ENCODE measurements at places on chromosomes 2 and 18. TPM values are rescaled to one million over a fixed set of nuclear protein-coding genes. Genes with fewer than 3 reads are reported as not detected.

- H3K4me1 ChIP-seq = no peaks in the 10 kb centered on the region
- no peak overlapping the region for H3K27ac ChIP-seq
- H3K36me3 ChIP-seq = no peaks in the 10 kb centered on the region
- no peaks in the 10 kb centered on the region for H3K27me3 ChIP-seq
Measured at GRCh38 chr18:5930789-5931188, 35.5 kb upstream of the TMEM200C start.

DNA sequence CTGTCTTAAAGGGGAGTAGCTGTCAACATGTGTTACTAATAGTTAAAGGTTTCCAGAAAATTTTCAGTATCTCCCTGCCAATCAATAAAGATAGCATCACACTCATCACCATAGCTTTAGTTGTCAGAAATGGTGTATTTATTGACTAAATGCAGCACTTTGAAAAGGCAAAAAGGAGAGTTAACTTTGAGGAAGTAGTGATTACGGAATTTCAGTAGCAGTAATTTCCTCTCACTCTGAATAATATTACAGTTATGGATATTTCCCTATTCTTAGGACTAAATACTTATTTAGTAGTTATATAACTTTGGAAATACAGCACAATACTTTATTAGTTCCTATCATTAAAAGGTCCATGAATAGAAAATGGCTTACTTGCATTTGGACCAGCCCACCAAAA, 250.5 kb downstream of the CAMKMT start:
- H3K4me1 ChIP-seq = peaks cover 8% of the 10 kb centered on the region
- no peaks in the 10 kb centered on the region for H3K36me3 ChIP-seq
- no peak overlapping the region for H3K27ac ChIP-seq
- DNase-seq = no peak
- no peaks in the 10 kb centered on the region for H3K27me3 ChIP-seq

GRCh38 chr2:235171550-235172031, 219.8 kb downstream of the SH3BP4 start:
- H3K36me3 ChIP-seq = no peaks in the 10 kb centered on the region
- H3K27ac ChIP-seq = no peak overlapping the region
- H3K27me3 ChIP-seq = no peaks in the 10 kb centered on the region
- H3K4me1 ChIP-seq = no peaks in the 10 kb centered on the region

DNA sequence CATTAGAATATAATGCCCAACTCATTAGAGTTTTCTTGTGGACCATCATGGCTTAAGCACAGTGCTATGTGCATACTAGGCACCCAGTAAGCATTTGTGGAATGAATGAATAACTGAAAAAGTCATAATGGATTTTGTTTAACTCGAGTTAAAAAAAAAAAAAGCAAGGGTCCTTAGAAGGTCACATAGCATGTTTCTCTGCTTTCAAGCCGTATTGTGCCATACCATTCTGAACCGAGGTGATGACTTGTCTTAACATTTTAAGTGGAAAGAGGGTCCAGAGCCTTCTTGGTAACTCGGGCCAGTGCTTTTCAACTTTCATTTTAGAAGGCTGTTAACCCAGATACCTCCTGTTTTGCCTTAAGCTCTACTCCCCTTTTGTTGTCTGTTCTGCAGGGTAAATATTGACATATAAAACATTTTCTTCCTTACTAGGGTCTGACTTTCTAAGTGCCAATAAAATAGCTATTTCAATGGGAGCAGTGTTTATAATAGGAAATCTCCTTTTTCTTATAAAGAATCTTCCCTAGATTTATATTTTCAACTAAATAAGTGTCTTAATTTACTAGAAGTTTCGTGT, 787 bp upstream of the ADGRF3 start:
- H3K4me1 ChIP-seq = peaks cover 26% of the 10 kb centered on the region
- H3K4me3 ChIP-seq = peak overlapping the region; percentile 93
- no peaks in the 10 kb centered on the region for H3K36me3 ChIP-seq
- peak overlapping the region; percentile 95 for H3K27ac ChIP-seq
- DNase-seq = no peak
- H3K27me3 ChIP-seq = no peaks in the 10 kb centered on the region

- peaks cover 6% of the 10 kb centered on the region for H3K4me1 ChIP-seq
- DNase-seq = no peak
- no peaks in the 10 kb centered on the region for H3K36me3 ChIP-seq
- H3K27me3 ChIP-seq = no peaks in the 10 kb centered on the region
Measured at GRCh38 chr2:239880396-239880795, 144.7 kb downstream of the NDUFA10 start.

- H3K27ac ChIP-seq = no peak overlapping the region
- H3K4me1 ChIP-seq = no peaks in the 10 kb centered on the region
- H3K27me3 ChIP-seq = no peaks in the 10 kb centered on the region
- no peak for DNase-seq
- H3K36me3 ChIP-seq = no peaks in the 10 kb centered on the region
Measured at GRCh38 chr2:46144133-46144800, 152.9 kb upstream of the EPAS1 start.

DNA sequence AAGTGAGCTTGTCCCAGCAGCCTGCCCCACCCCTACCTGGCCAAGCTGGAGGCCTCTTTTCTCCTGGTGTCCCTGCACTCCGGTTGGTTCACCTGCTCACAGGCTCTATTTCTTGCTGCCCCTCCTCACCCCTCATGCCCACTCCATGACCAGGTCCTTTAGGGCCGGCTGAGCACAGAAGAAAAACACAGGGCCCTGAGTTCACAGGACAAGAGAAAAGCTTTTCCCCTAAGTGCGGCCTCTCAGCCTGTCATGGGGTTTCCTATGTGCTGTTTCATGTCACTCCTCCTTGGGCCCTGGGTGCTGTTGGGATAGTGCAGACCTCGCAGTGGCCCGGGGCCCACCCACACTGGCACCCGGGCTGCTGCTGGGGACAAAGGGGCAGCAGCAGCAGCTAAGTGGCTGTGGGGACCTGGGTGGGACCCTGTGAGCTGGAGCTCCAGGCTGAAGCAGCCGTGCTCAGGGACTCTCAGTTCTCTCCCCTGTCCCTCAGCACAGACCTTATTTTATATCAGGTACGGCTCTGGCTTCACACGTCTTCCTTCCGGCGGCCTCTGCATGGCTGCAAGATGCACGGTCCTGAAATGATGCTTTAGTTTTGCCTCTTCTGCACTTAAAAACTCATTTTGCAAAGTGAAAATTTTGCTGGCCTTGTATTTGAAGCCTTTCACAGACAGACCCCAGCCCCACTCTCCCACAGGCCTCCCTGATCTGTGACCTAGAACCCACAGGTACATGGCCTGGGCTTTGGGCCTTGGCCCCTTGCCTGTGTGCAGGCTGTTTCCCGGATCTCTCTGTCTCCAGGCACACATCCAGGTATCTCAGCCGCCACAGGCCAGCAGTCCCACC, 71.8 kb downstream of the SH3RF3 start:
- no peak overlapping the region for H3K4me3 ChIP-seq
- peaks cover 12% of the 10 kb centered on the region for H3K4me1 ChIP-seq
- H3K27ac ChIP-seq = no peak overlapping the region
- H3K36me3 ChIP-seq = no peaks in the 10 kb centered on the region

DNA sequence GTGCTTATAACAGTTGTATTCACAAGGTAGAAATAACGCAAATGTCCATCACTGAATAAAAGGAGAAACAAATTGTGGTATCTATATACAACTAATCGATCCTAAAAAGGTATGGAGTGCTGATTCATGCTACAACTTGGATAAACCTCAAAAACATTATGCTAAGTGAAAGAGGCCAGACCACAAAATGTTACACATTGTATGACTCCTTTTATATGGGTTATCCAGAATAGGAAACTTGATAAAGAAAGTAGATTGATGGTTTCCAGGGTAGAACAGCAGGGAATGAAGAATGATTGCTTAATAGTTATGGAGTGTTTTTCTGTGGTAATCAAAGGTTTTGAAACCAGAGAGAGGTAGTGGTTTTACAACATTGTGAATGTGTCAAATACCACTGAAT, 432.2 kb upstream of the TRIB2 start:
- no peak overlapping the region for H3K27ac ChIP-seq
- no peak overlapping the region for H3K4me3 ChIP-seq
- no peaks in the 10 kb centered on the region for H3K27me3 ChIP-seq
- no peaks in the 10 kb centered on the region for H3K4me1 ChIP-seq
- no peaks in the 10 kb centered on the region for H3K36me3 ChIP-seq

DNA sequence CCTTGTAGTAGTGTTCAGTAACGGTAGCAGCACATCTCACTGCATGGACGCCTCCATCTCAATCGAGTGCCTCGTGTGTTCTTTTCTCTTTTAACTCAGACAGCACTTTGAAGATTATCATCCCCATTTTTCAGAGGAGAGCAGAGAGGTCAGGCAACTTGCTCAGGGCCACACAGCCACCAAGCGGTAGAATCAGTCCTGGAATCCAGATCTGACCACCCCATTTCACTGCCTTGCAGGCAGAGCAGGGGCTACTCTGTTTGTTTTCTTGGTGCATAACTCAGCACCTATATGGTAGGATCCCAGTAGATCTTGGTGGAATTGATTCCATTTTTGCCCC, 129.5 kb downstream of the SMAD7 start:
- H3K27me3 ChIP-seq = no peaks in the 10 kb centered on the region
- DNase-seq = no peak
- H3K27ac ChIP-seq = no peak overlapping the region

DNA sequence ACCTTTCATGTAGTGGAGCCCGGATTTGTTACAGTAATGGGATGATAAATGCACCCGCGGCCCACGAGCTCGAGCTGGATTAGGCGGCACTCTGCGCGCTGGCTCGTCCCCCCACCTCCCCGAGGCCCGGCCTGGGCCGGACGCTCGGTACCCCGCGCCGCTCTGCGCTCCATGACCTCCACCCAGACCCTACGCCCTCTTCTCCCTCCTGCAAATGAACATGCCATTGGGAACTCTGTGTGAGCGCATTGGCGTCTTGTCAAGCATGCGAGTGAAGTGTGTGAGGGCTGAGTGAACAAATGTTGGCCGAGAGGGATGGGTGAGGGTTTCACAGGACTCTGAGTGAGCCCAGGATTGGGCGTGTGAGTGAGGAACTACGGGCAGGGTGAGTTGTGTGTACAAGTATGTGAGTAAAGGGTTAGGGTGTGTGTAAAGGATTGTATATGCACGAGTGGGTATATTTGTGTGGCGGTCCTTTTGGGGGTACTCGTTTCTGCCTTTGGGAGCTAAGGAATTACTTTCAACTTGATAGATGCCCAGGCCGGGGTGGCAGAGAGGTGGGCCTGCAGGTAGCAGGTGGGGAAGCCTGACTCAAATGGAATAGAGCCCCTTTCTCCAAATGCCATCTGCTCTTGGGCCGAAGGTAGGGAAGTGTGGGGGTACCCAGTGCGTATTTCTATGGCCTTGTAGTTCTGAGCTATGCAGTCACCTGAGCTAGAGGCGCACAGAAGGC, 2.9 kb upstream of the EN1 start:
- DNase-seq = no peak
- H3K4me3 ChIP-seq = peak overlapping the region; percentile 56
- peaks cover 10% of the 10 kb centered on the region for H3K4me1 ChIP-seq
- peaks cover 9% of the 10 kb centered on the region for H3K27me3 ChIP-seq
- peak overlapping the region; percentile 97 for H3K27ac ChIP-seq
- H3K36me3 ChIP-seq = no peaks in the 10 kb centered on the region

DNA sequence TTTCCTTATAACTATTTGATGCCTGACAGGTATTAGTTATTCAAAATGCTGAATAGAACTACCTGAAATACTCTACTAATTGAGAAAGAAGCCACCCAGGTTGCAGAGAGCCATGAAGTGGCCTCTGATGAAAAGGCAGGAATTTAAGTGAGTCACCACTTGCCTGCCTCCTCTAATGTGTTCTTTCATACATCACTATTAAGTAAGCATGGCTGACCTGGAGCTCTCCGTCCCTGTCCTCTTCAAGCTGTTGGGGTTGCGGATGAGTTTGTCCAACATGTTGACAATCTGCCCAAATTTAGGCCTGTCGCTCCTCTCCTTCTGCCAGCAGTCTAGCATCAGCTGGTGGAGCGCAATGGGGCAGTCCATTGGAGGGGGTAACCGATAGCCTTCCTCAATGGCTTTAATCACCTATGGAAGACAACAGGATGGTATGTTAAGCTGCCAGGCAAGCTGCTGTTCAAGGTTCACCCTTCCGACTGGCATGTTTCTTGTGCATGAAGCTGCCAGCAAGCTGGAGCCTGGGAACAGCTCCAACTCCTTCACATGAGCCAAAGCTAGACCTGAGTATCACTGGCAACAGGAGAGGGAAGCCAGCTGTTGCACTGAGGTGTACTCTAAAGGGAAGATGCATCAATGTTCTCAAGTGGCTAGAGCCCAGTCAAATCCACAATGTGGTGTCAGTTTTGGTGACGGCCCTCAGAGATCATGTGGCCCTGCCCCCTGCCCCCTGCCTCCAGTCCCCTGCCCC, 142.2 kb downstream of the EPHA4 start:
- H3K4me1 ChIP-seq = no peaks in the 10 kb centered on the region
- H3K27ac ChIP-seq = no peak overlapping the region
- no peak overlapping the region for H3K4me3 ChIP-seq
- H3K36me3 ChIP-seq = peaks cover 9% of the 10 kb centered on the region
- no peaks in the 10 kb centered on the region for H3K27me3 ChIP-seq

- no peak overlapping the region for H3K4me3 ChIP-seq
- no peak overlapping the region for H3K27ac ChIP-seq
- DNase-seq = no peak
- no peaks in the 10 kb centered on the region for H3K27me3 ChIP-seq
- no peaks in the 10 kb centered on the region for H3K4me1 ChIP-seq
Measured at GRCh38 chr2:124501575-124502152, 476.6 kb downstream of the CNTNAP5 start.

DNA sequence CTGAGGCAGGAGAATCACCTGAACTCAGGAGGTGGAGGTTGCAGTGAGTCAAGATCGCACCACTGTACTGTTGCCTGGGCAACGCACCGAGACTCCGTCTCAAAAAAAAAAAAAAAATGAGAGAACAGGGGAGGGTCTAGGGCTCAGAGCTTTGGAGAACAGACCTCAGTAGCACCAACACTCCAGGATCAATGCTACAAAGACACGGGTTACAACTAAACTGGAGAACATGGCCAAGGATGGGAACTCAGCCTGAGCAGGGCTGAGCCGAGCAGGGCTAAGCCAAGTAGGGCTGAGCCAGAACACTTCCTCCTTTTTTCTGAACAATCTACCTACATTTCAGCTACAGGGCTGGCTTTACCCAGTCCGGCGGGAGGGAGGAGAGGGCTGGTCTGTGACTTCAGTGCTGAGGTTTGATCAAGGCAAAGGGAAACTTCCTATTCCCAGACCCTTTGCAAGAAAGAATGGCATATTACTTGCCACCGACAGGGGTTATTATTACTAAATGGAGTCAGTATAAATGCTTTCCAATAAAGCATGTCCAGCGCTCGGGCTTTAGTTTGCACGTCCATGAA, 2.9 kb upstream of the CASP8 start:
- H3K4me1 ChIP-seq = peaks cover 7% of the 10 kb centered on the region
- H3K27ac ChIP-seq = peak overlapping the region; percentile 77
- no peaks in the 10 kb centered on the region for H3K36me3 ChIP-seq

IL37 gene
- not detected for total RNA-seq

EVA1A gene
- 2.4 TPM for total RNA-seq

NEU2 gene
- not detected for total RNA-seq

MTCL1 gene
- 4.1 TPM for total RNA-seq

GPC1 gene
- total RNA-seq = 188 TPM

UGT1A7 gene
- not detected for total RNA-seq

FAP gene
- 10.1 TPM for total RNA-seq

NCKAP5 gene
- 0.51 TPM for total RNA-seq

Data from gastrocnemius medialis (tissue), 4 donors.